Bronchus fibroblast of lung (primary cell): ENCODE measurements at places on chromosomes 2 and 18. TPM values are rescaled to one million over a fixed set of nuclear protein-coding genes. Genes with fewer than 3 reads are reported as not detected.

The GNLY gene
- total RNA-seq = not detected in 2 replicates

The ADAM23 gene
- 3.4 and 5.5 TPM in 2 replicates for total RNA-seq

The SH3YL1 gene
- total RNA-seq = 10.6 and 16.3 TPM in 2 replicates

The RNF138 gene
- total RNA-seq = 15.9 and 18.0 TPM in 2 replicates

The SH2D6 gene
- total RNA-seq = 0.34 and 0.59 TPM in 2 replicates

The ALPG gene
- total RNA-seq = not detected in 2 replicates

The MRO gene
- total RNA-seq = 0.30 TPM in 1 of 2 replicates, not detected in the other

The NABP1 gene
- total RNA-seq = 18.0 and 21.4 TPM in 2 replicates

The RFX8 gene
- 2.9 and 4.2 TPM in 2 replicates for total RNA-seq

The CYP26B1 gene
- total RNA-seq = not detected in 2 replicates
